Putamen (tissue), 1 donor: ENCODE measurements at places on chromosomes 5 and 9.

DNA sequence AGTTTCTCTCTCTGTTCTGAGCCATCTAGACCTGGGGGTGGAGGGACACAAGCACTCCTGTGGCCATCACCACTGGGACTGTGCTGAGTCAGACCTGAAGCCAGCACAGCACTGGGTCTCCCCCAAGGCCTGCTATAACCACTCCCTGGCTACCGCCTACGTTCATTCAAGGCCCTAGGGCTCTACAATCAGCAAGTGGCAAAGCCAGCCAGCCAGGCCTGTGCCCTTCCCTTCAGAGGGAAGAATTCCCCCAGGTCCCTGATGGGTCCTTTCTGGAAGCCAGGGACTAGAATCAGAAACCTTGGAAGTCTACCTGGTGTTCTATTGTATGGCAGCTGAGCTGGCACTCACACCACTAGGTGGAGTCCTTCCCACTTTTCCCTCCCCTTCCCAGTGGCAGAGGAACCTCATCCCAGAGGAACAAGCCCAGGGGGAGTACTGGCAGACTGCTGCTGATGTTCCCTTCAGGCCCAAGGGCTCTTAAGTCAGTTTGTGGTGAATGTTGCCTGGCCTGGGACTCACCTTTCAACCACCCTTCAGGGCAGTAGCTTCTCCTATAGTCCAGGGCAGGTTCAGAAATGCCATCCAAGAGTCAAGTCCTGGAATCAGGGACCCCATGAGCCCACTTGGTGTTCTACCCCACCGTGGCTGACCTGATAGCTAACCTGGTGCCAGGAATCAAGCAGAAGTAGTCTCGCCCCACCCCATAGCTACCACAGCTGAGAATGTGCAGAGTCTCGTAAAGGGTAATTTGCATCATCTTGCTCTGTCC is 20.0 kb downstream of the JMY start:
- DNase-seq, result no peak

DNA sequence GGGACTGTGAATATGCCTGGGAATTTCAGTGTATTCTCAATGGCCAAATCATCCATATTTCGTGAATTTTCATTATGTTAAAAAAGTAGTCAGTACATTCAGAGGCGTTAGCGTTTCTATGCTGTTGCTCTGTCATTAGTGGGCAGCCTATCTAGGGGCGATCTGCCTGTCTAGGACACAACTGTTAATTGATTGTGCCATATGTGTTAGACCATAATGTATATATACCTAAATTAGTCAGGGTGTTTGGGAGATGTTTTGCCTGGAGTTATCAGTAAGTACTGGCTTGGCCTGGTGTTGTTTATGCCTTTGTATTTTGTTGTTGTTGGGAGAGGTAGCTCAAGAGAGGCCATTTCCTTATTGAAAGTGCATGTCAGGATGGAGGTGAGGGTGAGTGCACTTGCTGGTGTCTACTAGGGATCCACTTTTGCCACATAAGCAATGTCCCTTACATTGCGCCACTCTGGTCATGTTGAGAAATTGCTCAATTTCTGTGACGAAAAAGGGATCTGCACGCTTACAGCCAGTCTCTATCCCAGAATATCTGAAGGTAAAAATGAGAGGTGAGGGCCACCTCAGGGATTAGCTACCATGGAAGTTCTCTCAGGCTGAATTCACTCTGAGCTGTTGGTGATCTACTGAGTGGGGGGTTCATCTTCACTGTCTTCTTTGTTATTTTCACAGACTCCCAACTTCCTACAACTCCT is 123.3 kb downstream of the ST8SIA4 start:
- DNase-seq, result no peak

GRCh38 chr9:136231478-136232297 is 13.9 kb downstream of the QSOX2 start:
- DNase-seq, result no peak

DNA sequence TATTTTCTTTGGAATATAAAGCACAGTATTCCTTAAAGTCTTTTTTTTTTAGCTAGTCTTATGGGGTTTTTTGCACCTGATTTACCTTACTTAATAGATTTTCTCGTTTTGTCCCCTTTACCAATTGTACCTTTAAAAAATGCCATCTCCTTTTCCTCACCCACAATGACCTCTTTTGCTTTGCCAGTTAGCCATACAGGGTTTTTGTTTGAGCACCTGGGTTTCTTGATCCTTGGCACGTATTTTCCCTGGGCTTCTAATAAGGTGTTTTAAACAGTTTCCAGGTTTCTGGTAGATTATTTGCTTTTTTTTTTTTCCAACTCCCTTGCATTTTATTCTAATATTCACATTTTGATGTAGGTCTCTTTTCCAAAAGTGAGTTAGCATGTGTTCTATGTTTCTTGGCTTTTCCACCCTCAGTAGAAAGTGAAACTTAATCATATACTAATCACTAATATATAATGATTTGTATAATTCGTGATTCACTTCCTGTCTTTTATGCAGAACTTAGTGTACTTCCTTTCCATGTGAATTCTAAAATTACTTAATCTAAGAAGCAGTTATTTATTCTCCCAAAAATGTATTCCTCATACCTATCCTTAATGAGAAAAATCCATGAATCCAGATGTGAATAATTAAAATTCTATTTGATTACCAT is 673.9 kb upstream of the RGMB start:
- no peak for DNase-seq

- DNase-seq, result no peak
These were observed 32.2 kb downstream of the HRH2 start for GRCh38 chr5:175690025-175690424.

DNA sequence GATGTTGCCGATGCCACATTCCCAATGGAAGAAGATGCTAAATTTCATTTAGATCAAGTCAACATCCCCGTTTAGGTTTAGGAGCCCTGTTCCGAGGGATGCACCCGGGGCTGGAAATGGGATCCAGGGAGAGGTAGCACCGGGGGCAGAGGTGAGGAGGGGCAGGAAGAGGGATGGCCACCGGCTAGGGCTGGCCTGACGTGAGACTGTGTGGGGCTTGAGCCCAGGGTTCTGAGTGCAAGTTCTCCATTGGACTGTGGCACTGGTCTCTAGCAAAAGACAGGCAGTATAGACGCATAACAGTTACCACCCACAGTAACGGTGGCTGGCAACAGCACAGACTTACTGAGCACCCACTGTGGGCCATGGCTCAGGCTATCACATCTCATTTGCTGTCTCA is 209.0 kb upstream of the MVB12B start:
- no peak for DNase-seq

DNA sequence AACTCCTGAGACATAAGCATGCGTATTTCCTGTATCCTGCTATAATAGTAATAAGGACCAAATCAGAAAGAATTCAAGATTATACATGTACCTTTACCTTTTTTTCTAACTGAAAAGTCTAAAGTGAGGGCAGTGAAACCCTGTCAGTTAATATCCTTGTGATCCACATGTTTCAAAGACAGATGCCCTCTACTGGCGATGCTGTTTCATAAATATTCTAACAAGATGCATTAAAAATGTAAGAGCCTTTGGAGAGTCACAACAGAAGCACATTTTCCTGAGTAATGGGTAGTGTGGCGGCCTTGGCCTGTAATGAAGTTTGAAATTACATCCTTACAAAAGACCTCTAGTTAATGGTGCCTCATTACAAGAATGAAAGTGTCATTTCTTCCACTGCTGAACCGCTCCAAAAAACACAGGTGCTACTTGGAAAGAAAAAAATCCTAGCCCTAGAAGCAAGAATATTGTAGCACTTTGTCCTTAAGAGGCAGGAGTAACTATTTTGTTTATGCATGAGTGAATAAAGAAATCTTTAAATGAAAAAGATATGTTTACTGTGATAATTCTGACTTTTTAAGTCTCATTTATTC is 232.6 kb downstream of the EPB41L4A start:
- peak; percentile 21 for DNase-seq

GRCh38 chr9:5442400-5443011 is 4.8 kb upstream of the PLGRKT start:
- peak; percentile 67 for DNase-seq

DNA sequence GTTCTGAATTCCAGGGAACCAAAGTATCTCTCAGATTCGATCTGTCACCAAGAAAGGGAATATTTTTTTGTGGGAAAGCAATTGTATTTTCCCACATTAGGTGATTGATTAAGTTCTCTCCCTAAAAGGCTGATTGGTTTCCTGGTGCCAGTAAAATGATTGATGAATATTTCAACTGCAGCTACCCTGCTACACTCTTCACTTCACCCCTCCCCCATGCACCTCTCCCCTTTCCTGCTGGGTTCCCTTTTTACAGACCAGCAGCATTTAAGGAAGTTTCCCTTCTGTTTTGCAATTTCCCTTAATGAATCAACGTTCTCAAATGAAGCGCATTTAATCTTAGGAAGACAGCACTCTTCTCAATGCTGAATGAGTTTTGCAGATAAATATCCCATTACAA is 13.1 kb downstream of the NR6A1 start:
- DNase-seq, result no peak

GRCh38 chr5:78549043-78549442 is 99.5 kb downstream of the LHFPL2 start:
- peak; percentile 61 for DNase-seq

DNA sequence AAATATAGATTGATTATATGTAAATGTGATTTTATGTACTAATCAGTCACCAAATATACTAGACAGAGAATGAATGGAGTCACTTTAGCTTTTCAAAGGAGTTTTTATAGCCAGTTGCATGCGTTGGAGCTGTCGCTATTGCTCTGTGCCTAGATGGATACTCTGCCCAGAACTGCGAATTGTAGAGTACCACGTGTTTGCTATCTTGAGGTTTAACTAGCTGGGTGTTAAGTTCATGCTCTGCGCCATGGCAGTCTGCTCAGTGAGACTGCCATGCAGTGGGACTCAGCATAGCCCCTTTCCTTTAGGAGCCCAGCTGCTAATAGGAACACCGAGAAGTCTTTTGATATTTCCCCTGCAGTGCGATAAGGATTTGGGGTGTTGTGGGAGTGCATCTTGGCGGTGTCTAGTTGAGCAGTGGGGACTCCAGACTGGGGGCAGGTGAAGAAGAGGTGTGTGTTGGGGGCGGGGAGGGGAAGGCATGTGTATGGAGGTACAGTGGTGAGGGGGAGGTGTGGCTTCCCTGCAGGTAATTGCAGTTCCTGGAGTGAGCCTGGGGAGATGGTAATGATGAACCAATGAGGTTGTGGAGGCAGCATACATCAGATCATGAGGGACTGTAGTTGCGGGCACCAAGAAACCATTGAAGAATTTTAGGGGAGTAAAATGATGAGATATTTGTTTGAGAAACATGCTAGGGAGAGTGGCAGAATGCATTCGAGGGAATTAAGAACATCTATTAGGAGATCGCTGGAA is 118.9 kb downstream of the TRIO start:
- DNase-seq, result no peak

- no peak for DNase-seq
These were observed 12.2 kb upstream of the ADGRD2 start for GRCh38 chr9:124438091-124438490.

DNA sequence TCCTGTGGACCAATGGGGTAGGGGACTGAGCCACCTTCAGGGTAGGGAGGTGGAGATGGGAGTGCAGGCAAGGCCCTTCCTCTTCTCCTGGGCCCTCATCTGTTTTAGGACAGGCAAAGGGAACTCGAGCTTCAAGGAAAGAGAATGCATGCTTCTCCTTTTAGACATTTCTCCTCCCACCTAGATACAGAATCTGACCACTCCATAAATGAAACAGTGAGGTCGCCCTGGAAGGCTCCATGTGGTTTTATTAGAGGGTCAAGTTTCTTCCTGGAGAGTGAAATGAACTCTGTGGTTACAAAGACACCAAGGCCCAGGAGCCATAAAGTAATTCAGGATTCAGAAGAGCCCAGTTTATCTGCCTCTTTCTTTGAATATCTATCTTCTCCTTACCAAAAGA is 14.9 kb downstream of the LHFPL2 start:
- DNase-seq, result no peak

DNA sequence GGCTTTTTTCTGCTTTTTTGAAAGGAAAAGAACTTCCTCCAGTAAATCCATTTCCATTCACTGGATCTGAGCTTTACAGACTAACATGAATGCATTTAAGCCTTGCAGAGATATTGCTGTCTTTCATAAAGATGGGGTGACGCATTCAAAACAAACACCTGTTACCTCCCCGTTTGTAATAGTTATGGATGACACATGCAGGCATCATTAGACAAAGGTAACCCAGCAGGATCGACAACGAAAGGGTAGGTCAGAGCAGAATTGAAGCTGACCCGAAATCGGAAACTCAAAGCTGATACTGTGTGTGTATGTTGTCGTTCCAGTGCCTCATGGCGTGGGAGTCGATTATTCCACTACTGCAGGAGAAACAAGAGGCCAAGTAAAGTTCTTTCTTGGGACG is 22.2 kb downstream of the SLC46A2 start:
- no peak for DNase-seq

DNA sequence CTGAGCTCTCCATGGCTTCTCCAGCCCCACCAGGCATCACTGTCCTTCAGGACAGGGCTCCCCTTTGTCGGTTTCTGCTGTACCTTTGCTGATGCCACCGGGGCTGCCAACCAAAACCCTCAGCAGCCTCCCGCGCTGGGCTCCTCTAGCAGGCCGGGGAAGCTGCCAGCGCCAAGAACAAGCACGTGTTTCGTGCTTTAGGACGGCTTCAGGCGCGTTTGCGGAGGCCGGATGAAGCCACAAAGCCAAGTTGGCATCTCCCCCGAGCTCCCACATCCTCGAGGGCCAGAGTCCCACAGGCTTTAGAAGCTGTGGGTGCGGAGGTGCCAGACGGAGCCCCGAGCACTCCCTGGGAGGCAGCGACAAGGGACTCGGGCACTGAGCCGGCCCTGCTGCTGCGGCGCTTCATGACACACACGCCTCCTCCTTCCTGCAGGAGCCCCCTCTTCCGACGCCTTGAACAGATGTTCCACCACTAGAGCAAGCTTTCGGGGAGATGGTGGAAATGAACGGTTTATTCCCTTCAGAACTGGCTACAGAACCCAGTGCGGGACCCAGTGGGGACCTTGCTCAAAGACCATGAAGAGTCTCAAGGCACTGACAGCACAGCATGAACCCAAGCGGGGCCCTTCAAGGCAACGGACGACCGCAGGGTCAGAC is 36.7 kb downstream of the SARDH start:
- DNase-seq, result no peak

DNA sequence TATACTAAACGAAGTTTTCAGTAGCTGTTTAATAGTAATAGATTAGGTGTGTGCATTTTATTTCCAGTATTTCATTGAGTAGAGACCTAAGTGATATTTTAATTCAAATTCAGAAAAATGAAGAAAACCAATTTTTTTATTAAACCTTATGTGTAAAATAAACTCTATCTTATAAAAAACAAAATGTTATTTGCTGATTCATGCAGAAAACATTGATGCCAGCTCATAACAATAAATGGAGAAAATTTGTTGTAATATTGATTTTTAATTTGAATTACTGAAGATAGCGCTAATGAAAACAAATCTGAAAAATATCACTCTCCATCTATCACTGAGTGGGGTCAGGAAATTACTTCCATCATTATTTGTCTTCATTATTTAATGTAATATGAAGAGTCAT is 1177.8 kb upstream of the SEMA6A start:
- no peak for DNase-seq

GRCh38 chr9:113519426-113520108 is 56.0 kb downstream of the RGS3 start:
- no peak for DNase-seq
